NCI-H774 (cell line): ENCODE measurements at places on chromosomes 11 and 22.

GRCh38 chr11:36123336-36124101 lies 165.7 kb downstream of the COMMD9 start:
- no peak for DNase-seq

DNA sequence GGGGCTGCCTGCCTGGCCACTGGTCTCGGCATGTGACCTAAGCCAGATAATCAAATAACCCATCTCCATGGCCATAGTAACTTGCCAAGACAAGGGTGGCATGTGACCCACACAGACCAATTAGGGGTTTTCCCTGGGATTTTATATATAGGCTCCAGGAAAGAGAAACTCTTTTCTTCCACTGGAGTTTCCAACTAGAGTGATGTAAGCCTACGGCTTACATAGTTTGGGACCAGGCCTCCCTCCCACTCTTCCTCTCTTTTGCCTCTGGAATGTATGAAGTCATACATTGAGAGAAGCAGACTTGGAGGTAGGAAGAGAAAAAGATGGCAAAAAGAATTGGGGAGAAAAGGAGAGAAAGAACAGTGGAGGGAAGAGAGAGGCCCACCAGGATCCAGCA lies 84.6 kb upstream of the LDLRAD3 start:
- no peak for DNase-seq

DNA sequence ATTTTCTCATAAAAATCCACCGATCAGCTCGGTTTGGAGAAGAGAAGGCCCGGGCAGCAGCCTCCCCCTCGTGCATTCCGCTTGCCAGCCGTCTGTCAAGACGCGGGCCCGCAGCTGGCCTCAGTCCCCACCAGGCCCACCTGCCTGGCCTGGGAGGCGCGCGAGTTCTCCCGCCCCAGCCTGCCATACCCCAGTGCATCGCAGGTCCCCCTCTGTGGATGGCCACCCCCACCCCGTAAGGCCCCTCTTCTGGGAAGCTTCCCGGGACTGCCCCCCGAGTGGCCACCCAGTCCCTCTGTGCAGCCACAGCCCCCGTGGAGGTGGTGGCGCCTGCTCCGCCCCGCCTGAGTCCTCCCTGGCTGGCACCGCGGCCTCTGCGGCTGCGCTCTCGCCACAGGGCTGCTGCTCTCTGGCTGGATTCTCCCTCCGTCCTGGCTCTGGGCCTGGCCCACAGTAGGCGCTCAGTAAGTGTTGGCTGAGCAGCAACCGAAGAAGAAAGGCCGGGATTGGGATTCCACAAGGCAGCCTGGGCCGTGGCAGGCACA lies 74.0 kb upstream of the TCF20 start:
- no peak for DNase-seq

DNA sequence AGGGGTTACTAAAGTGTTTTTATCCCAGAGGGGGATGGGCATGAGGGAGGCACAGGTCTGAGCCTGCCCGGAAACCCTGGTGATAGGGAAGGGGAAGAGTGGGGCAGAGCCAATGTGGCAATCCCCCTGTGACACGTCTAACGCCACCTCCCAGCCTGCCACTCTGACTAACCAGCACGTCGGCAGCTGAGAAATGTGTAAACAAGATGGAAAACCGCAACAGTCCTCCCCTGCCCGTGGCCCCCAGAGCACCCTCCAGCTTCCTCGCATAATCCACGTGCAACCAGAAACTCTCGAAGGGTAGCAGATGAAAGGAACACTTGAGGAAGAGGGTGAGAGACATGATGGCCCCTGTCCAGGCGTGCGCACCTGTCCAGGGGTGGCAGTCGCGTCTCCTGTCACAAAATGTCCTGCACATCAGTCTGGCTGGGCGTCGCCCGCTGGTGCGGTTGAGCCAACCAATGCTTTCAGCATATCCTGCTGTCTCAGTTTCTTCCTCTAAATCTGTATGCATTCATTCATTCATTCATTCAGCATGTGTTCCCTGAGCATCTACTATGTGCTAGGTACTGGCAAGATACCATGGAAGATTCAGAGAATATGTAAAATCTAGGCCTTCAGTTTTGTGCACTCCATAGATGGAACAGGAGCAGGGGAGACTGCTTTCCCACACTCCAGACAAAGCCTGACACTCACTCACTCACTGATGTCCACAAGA lies 4.5 kb downstream of the TMPRSS4 start:
- no peak for DNase-seq
